ENCODE measurements at places on chromosomes 16 and 17. TPM values are rescaled to one million over a fixed set of nuclear protein-coding genes. Genes with fewer than 3 reads are reported as not detected.

DNA sequence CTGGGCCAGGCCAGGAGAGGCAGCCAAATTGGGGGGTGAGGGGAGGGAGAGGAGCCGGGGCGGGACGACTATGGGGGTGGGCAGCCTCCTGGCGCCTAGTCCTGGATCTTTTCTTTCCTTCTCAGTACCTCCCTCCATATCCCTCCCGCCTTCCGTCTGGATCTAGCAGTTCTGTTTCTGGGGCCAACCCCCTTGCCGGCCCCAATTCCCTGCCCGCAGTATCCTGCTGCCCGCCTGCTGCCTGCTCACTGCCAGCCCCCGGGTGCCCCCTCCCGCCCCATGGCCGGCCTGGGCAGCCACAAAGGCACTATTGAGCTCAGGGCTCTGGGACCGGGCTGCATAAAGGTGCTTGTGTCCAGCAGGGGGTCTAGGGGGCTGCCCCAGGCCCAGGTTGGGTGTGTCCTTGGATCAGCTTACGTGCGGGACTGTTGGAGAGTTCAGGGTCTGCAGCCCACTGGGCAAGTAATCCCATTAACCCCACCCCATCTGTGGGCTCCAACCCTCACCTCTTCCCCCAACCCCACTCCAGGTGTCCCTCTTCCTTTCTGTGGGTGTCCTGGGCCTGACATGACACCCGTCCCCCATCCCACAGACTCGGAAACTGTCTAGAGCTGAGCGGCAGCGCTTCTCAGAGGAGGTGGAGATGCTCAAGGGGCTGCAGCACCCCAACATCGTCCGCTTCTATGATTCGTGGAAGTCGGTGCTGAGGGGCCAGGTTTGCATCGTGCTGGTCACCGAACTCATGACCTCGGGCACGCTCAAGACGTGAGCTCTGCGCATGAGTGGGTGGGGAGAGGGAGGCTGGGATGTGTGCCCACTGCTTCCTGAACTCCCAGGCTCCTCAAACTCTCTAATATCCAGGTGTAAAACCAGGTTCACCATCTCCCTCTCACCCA is 2.0 kb downstream of the WNK4 start:
- H3K4me3 ChIP-seq, result peak overlapping the region; percentile 85
- no peaks in the 10 kb centered on the region for H3K36me3 ChIP-seq
- no peak overlapping the region for H3K27ac ChIP-seq
- no peak for DNase-seq
- peaks cover 29% of the 10 kb centered on the region for H3K4me1 ChIP-seq
- no peaks in the 10 kb centered on the region for H3K27me3 ChIP-seq

GRCh38 chr16:72226136-72226535 is 54.2 kb upstream of the PMFBP1 start:
- no peak overlapping the region for H3K4me3 ChIP-seq
- H3K4me1 ChIP-seq, result peaks cover 17% of the 10 kb centered on the region
- DNase-seq, result no peak
- H3K36me3 ChIP-seq, result no peaks in the 10 kb centered on the region
- no peaks in the 10 kb centered on the region for H3K27me3 ChIP-seq

DNA sequence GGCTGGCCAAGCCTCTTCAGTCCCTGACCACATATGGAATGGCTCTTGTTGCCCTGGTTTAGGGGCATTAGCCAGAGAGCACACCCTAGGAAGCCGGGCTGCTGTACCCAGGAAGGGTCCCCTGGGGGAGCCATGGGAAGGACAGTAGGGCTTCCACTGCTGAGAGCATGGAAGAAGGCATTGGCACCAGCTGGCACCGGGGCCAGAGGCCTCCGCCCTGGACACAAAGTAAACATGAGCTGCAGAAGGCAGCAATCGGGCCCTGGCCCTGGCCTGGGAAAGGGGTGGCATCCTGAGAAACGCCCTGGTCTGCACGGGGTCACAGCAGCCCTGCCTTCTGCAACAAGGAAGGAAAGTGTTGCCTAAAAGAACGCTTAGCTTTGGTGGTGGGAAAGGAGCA is 49.4 kb downstream of the VAC14 start:
- no peak overlapping the region for H3K4me3 ChIP-seq
- no peaks in the 10 kb centered on the region for H3K27me3 ChIP-seq
- no peak overlapping the region for H3K27ac ChIP-seq
- DNase-seq, result no peak
- peaks cover 26% of the 10 kb centered on the region for H3K4me1 ChIP-seq
- no peaks in the 10 kb centered on the region for H3K36me3 ChIP-seq

DNA sequence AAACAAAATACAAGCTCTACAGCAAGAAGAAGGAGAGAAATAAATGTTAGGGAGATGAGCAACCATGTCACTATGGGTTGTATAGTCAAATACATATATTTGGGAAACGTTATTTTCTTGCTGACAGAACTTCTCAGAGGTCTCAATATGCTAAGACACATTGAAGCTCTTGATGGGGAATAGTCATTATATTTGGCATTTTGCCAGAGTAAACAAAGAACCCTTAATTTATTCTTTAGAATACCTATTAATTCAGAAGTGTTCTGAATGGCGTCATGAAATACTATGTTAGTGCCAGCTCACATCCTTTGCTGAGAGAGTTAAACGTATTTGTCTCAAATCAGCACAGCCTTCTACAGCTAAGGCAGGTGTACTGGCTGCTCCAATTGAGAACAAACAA is 458.9 kb downstream of the CDH13 start:
- no peak overlapping the region for H3K4me3 ChIP-seq
- no peaks in the 10 kb centered on the region for H3K36me3 ChIP-seq
- no peaks in the 10 kb centered on the region for H3K4me1 ChIP-seq

DNA sequence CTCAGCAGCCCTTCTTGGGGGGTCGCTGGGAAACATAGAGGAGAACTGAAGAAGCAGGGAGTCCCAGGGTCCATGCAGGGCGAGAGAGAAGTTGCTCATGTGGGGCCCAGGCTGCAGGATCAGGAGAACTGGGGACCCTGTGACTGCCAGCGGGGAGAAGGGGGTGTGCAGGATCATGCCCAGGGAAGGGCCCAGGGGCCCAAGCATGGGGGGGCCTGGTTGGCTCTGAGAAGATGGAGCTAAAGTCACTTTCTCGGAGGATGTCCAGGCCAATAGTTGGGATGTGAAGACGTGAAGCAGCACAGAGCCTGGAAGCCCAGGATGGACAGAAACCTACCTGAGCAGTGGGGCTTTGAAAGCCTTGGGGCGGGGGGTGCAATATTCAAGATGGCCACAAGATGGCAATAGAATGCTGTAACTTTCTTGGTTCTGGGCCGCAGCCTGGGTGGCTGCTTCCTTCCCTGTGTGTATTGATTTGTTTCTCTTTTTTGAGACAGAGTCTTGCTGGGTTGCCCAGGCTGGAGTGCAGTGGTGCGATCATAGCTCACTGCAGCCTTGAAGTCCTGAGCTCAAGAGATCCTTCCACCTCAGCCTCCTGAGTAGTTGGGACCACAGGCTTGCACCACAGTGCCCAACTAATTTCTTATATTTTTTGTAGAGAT is 3.4 kb downstream of the STH start:
- no peaks in the 10 kb centered on the region for H3K4me1 ChIP-seq
- no peak overlapping the region for H3K27ac ChIP-seq
- H3K27me3 ChIP-seq, result no peaks in the 10 kb centered on the region
- no peaks in the 10 kb centered on the region for H3K36me3 ChIP-seq
- no peak overlapping the region for H3K4me3 ChIP-seq

DNA sequence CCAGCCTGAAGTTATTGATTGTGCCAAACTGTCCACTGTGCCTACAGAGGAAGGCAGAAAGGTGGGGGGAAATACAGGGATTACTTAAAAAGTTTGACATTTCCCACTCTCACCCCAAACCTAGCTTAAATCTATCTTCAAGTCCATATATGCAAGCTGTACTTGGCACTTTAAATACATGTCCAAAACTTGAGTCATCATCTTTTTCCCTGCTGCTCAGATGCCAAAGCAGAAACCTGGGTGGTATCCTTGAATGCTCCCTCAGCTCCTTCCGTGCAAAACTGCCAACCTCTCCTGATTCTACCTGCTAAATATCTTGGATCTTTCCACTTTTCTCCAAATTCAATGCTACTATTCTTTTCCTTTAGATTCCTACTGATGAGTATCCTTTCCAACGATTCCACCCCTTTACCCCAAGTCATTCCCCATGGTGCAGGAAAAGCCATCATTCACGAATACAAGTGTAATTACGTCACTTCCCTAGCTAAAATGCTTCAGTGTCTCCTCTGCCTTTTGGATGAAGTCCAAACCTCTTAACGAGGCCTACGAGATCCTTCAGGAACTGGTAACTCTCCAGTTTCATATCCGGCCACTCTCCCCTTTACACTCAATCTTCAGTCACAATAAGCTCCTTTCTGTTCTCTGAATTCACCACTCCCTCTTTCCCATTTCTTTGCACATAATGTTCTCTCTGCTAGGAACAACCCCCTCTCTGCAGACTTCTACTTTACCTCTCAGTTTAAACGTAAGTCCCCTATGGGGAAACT is 9.3 kb downstream of the BECN1 start:
- no peak for DNase-seq
- no peak overlapping the region for H3K4me3 ChIP-seq
- H3K27ac ChIP-seq, result no peak overlapping the region
- H3K36me3 ChIP-seq, result peaks cover 5% of the 10 kb centered on the region
- no peaks in the 10 kb centered on the region for H3K4me1 ChIP-seq

CDH3 gene
- total RNA-seq, result 144 TPM

- H3K27ac ChIP-seq, result peak overlapping the region; percentile 100
- H3K27me3 ChIP-seq, result no peaks in the 10 kb centered on the region
- no peak overlapping the region for H3K4me3 ChIP-seq
- no peak for DNase-seq
- peaks cover 49% of the 10 kb centered on the region for H3K4me1 ChIP-seq
These were observed 3.1 kb upstream of the BANP start for GRCh38 chr16:87948119-87948545.

- H3K36me3 ChIP-seq, result no peaks in the 10 kb centered on the region
- DNase-seq, result no peak
- H3K27me3 ChIP-seq, result no peaks in the 10 kb centered on the region
- no peak overlapping the region for H3K27ac ChIP-seq
- no peak overlapping the region for H3K4me3 ChIP-seq
These were observed 5.2 kb upstream of the GSE1 start for GRCh38 chr16:85607796-85608514.

DNA sequence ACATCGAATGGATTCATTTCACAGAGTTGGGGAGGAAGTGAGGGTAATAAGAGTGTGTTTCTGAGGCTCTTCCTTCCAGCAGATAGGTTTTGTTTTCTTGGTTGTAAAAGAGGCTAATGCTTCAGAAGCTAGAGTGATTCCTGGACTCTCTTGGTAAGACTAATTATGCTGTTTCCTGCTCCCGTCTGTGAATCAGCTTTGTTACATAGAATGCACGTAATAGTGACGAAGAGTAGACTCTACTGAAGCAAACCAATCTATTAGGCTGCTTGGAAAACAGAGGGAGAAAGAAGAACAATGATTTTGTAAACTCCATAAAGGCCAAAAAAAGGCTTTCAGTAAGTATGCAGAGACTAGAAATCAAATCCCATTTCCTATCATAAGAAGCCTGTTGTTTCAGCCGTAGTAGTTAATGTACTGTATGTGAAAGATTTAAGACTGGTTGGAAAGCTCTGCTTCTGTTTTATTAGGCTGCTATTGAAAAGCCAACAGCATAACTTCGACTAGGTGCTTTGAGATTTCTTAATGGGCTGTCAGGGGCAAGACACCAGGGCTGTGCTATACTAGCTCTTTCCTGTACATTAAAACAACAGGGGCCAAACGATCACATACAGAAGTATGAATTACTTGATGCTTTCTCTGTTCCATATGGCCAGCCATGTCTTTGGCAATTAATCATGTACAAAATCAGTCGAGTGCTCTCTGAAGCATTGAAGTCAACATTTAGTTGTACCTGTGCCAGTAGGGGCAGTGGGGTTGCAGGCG is 219.0 kb downstream of the FTO start:
- H3K36me3 ChIP-seq, result no peaks in the 10 kb centered on the region
- H3K27ac ChIP-seq, result peak overlapping the region; percentile 79
- H3K27me3 ChIP-seq, result no peaks in the 10 kb centered on the region
- H3K4me3 ChIP-seq, result no peak overlapping the region
- peaks cover 43% of the 10 kb centered on the region for H3K4me1 ChIP-seq

DNA sequence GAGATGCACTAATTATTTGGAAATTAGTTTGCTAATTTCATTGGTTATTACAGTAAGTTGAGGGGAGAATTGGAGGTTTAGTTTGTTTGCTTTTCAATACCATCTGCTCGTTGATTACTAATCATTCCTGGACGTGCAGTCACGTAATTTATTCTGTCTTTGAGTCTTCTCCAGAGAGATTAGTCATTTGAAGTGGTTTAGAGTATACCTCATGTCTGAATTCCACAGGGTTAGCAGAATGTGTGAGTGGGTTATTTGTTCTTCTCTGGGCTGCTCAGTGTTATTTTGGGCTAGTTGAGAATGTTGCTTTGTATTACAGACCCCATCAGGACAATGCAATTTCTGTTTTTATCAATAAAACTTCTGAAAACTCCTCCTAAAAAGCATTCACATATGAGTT is 265.0 kb downstream of the RBFOX1 start:
- no peak for DNase-seq
- no peaks in the 10 kb centered on the region for H3K4me1 ChIP-seq
- H3K4me3 ChIP-seq, result no peak overlapping the region
- no peaks in the 10 kb centered on the region for H3K36me3 ChIP-seq
- no peaks in the 10 kb centered on the region for H3K27me3 ChIP-seq
- H3K27ac ChIP-seq, result no peak overlapping the region

DNA sequence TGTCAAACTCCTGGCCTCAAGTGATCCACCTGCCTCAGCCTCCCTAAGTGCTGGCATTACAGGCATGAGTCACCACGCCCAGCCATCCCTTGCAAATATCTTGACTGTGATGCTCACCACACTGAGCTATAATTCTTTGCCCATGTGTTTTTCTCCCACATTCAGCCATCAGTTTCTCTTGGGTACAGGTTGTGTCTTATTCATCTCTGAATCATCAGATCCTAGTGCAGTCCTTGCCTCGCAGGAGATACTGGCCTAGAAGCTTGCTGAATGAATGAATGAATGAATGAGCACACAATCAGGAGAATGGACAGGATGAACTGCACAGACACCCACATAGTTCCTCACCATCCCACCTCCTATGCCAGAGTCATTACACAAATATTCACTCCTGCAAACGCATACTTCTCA is 24.4 kb upstream of the ETV4 start:
- H3K4me3 ChIP-seq, result no peak overlapping the region
- H3K27me3 ChIP-seq, result no peaks in the 10 kb centered on the region
- peaks cover 23% of the 10 kb centered on the region for H3K4me1 ChIP-seq
- DNase-seq, result no peak
- no peak overlapping the region for H3K27ac ChIP-seq
- no peaks in the 10 kb centered on the region for H3K36me3 ChIP-seq

CBFA2T3 gene
- 0.35 TPM for total RNA-seq

DNA sequence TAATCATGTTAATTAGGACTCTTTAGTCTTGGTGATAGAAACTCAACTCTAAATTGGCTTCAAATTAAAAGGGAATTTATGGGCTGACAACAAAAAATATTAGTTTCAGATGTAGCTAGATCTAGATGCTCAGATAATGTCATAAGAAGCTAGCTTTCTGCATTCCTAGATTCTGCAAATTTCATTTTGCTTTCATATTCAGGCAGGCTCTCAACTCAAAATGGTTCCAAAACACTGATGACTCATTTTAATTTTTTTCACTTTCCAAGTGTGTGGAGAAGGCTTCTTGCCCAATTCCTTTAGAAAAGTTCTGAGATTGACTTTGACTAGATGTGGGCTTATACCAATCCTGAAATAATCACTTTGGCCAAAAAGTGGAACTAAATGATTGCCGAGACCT is 236.7 kb upstream of the GOT2 start:
- H3K36me3 ChIP-seq, result no peaks in the 10 kb centered on the region
- no peak overlapping the region for H3K27ac ChIP-seq
- no peak for DNase-seq

- no peak overlapping the region for H3K27ac ChIP-seq
- H3K27me3 ChIP-seq, result no peaks in the 10 kb centered on the region
- H3K36me3 ChIP-seq, result peaks cover 8% of the 10 kb centered on the region
- DNase-seq, result no peak
These were observed 32.6 kb downstream of the MED13 start for GRCh38 chr17:62032480-62032879.
